Stimulated activated CD8-positive, alpha-beta memory T cell treated with anti-CD3 and anti-CD28 coated beads, Interleukin-4, amount 100 ng/mL, for 4 hours (primary cell): ENCODE measurements at places on chromosomes 1 and 21.

- no peak for DNase-seq
These were observed 1.2 kb downstream of the BTF3L4 start for GRCh38 chr1:52057255-52057654.

DNA sequence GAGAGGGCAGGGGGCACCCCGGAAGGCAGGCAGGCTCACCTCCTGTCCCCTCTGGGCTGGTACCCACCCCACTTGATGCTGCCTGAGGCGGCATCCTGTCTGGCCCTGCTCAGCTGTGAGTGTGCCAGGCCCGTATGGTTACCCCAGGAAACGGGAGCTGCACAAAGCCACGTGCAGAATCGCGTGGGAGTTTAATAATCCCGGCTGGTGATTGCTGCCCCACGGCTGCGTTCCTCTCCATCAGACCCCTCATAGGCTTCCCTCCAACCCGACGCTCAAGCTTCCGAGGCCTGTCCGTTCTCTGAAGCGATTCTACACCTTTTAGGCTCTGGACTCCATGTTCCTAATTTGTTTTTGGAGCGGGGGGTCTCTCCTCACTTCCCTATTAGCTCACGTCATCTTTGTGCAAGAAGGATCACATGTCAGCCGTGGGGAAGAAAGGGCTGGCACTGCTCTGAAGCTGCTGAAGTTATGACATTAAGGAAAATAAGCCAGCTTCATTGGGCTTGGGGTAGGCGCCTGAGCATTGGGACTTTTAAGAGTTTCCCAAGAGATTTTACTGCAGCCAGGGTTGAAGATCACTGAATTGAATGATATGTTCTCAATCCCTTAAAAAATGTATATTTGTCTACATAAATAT, 1.1 kb upstream of the B3GALT5 start:
- DNase-seq, result no peak

- no peak for DNase-seq
These were observed 7.4 kb upstream of the AADACL3 start for GRCh38 chr1:12708396-12709090.

DNA sequence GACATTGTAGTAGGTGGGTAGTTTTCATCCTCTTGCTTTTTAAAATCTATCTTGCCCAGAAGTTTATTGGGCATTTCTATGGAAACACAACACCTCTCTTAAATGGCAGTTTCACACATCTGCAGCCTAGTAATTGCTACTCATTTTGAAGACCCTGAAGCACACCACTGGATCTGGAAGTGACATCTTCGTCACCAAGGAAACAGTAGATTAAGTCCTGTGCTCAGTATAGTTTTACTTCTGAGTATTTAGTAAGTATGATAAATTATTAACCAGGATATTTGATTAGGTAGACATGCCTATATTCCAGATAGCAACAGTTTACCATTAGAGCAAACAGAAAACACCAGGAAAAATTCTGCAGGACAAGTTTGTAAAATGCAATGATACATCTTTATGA, 48.7 kb downstream of the UCK2 start:
- no peak for DNase-seq
